Right ventricle myocardium inferior (tissue), 1 donor: ENCODE measurements at places on chromosomes 16 and 17.

- DNase-seq: no peak
Measured at GRCh38 chr16:57589374-57589773, 39.1 kb upstream of the ADGRG1 start.

GRCh38 chr16:48611329-48612137, 1.6 kb upstream of the N4BP1 start:
- DNase-seq: peak; percentile 80

DNA sequence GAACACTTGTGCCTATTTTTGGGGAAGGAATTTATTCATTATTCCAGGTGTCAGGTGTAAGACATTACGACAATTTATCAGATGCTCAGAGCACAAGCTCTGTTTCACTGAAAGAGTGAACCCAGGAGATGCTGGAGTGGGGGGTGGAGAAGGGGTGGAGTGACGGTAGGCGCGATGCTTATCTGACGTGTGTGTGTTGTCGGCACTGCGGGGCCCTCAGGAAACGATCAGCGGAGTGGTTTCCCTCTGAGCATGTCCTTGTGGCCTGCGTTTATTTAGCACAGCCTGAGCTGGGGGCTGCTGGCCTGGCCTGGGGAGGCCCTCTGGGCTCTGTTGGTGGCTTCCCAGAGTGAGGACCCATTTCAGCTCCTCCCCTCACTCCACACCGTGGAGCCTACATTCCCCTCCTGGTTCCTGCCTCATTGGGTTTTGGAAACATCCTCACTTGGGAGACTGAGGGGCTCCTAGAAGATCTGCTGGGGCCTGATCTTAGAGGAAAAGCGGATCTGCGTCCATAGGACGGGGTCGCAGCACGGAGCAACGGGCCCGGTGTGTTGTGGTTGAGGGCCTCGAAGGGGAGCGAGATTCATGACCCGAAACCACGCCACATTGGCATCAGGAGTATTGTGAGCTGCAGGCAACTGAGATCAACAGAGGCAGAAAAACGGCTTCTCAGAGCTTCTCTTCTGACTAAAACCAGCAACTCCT, 19.0 kb upstream of the GNG13 start:
- no peak for DNase-seq

- DNase-seq: no peak
Measured at GRCh38 chr16:28902909-28903308, 22.1 kb downstream of the RABEP2 start.

- no peak for DNase-seq
Measured at GRCh38 chr16:17591655-17592405, 121.1 kb upstream of the XYLT1 start.

GRCh38 chr17:50691550-50692447, 15.9 kb downstream of the ANKRD40 start:
- DNase-seq: no peak

GRCh38 chr17:81720267-81721071, 8.4 kb downstream of the SLC25A10 start:
- no peak for DNase-seq

DNA sequence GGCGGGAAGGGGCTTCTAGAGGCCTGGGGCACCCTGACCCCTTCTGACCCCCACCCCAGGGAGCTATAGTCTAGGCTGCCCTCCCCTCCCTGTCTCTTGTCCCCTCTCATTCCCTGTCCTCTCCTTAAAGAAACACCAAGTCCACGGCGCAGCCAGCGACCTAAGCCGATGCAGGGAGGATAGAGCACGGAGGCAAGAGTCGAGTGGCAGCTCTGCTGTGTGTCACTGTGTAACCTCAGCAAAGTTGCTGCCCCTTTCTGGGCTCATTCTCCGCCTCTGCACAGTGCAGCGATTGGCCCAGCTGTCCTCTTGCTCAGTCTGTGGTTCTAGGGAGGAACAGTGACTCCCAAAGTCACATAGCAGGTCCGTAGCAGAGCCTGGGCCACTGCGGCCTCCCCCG, 36.5 kb upstream of the SBK1 start:
- DNase-seq: no peak

- DNase-seq: peak; percentile 99
Measured at GRCh38 chr16:31117384-31118222, at the start of gene KAT8. KAT8 (plus strand) TSS chr16:31117664; CDS start chr16:31117682, 18 bp downstream.

- no peak for DNase-seq
Measured at GRCh38 chr16:80346111-80346632, 194.6 kb upstream of the DYNLRB2 start.

DNA sequence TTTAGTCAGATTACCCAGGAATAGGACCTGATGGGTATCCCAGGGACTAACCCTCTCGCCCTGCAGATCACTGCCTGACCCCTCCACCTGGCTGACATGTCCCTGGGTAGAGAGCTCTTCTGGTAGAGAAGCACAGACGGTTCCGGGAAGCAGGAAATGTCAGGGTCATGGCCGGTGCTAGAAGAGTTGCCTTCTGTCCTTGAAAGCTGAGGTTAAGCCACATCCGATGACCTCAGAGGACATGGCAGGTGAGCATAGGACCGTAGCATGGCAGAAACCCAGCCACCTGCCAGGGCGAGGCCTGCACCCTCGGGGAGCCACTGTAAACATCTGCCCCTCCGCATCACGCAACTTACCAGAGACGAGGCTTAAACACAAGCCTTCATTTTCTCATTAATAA, 483.7 kb downstream of the SOX9 start:
- no peak for DNase-seq

DNA sequence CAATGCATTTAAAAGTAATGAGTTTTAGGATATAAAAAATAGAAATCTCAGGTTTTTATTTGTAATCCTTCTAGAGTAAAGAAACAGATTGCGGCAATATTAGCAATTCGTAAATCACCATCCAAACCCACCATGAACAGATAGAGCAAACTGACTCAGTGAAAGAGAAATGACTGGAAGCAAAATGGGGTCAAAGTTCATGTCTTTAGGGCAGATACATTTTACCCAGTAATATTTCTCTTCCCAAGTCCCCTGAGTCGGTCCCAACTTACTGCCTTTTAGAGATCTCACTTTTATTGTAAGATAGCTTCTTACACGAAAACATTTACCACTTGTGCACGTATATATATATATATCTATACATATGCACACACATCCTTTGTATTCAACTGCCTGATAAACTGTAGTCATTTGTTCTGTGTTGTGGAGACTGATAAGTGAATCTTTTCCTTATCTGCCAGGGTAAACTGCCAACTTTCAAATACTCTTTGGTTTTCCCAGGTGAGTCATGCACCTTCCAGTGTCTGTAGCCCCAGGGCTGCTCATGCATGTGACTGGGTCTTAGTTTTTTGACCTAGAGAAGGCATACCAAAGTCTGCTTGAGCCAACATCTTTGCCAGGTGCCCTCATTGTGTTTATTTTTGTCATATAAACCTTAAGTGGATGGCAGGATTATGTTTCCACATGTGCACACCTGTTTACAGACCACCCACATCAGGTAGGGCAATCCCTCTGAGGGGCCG, 7.8 kb upstream of the IRF8 start:
- no peak for DNase-seq

DNA sequence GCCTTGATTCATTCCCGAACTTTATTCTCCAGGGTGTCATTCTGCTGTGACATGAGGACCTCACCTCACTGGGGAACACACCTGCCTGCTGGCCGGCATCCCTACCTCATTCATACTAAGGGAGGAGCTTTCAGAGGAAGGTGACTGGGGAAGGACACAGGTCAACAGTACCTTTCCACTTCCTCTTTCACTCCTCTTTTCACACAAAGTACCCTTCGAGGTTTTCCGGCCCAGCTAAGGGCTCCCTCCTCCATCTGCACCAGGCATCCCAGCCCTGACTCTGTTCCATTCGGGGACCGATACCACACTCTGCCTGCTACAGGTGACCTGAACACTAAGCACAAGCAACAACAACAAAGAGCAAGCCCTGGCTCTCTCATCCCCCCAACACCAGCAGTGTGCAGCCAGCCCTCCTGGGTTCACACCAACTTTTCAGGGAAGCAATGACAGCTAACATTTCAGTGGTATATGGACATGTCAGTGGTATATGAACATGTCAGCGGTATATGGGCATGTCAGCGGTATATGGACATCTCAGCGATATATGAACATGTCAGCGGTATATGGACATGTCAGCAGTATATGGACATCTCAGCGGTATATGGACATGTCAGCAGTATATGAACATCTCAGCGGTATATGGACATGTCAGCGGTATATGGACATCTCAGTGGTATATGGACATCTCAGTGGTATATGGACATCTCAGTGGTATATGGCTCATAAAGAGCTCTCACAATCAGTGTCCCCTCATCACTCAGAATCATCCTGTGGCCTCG, 16.0 kb downstream of the TRIM25 start:
- no peak for DNase-seq

GRCh38 chr17:44820631-44821212, 9.4 kb downstream of the GJC1 start:
- no peak for DNase-seq

GRCh38 chr17:65918916-65919315, 273.0 kb downstream of the CEP112 start:
- no peak for DNase-seq

- no peak for DNase-seq
Measured at GRCh38 chr16:11136600-11136999, 119.4 kb downstream of the SOCS1 start.
